ENCODE measurements at places on chromosomes 2 and 18.
A peak's percentile ranks its signal among the peaks of the same experiment; 100 is the strongest.

GRCh38 chr18:10454681-10455557, 484 bp downstream of the APCDD1 start:
- no peak for DNase-seq

GRCh38 chr2:165623783-165624469, 154.4 kb downstream of the CSRNP3 start:
- DNase-seq, result no peak

- DNase-seq, result no peak
These were observed 144.9 kb downstream of the ACTR3 start for GRCh38 chr2:114034742-114035141.

DNA sequence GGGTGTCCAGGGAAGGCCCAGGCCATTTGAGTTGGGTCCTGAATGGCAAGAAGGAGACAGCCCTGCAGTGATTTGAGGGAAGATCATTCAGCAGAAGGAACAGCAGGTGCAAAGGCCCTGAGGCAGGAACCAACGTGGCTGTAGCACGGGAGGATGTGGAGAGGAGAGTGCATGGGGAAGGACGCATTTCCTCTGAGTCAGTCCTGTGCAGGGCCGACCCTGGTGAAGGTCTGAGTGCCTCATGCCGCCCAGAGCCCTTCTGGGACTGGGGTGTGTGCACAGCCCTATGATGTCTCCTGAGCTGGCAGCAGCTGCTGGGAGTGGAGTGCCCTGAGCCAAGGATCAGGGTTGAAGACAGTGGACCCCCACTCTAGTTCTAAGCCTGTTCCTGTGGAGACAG, 17.9 kb upstream of the ARHGEF4 start:
- DNase-seq, result no peak

DNA sequence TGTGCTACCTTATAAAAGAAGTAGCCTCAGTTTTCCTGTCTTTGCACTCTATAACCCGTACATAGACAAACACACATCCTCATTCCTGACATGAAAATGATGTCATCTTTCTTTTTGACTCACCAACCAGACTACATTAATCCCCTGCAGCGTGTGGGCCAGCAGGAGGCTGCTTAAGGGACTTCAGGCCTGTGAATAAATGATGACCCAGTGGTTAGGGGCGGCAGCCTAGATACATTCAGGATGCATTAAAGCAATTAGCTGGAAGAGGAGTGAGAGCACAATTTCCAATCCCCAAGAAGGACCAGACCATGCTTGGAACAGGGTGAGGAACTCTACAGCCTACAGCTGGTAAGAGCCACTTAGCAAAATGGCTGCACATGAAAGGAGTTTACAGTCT, 57.3 kb upstream of the KLF7 start:
- peak; percentile 53 for DNase-seq

DNA sequence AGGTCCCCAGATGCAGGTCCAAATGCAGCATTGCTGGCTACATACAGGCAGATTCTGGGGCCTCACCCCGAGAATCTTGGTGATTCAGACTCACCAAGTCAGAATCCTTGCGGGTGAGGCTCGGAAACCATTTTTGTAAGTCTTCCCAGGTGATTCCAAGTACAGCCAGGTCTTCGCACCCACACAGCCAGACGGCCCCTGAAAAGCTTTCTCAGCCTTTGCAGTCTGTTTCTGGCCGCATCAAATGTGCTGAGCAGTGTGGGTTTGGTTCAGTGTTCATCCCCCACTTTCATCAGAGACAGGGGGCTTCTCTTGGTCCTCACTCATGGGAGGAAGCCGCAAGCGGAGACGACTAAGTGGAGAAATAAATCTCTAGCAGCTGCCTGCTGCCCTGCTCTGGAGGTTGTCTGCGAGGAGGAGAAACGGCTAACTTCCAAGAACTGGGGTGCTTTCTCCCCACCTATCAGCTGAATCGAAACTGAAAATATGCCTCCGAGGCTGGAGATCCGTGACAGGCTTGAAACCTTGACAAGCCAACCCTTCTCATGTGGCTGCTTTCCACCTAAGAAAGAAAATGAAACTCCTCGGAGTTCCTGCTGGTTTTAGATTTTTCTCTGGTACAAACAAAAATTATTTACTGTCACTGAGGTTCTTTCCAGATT, 8.9 kb upstream of the TMEM185B start:
- DNase-seq, result no peak

- no peak for DNase-seq
These were observed 45.2 kb downstream of the ST3GAL5 start for GRCh38 chr2:85843543-85843942.

- DNase-seq, result no peak
These were observed 126.6 kb downstream of the COMMD1 start for GRCh38 chr2:62032096-62032495.

- no peak for DNase-seq
These were observed 32.1 kb downstream of the MARCHF7 start for GRCh38 chr2:159744363-159744762.

DNA sequence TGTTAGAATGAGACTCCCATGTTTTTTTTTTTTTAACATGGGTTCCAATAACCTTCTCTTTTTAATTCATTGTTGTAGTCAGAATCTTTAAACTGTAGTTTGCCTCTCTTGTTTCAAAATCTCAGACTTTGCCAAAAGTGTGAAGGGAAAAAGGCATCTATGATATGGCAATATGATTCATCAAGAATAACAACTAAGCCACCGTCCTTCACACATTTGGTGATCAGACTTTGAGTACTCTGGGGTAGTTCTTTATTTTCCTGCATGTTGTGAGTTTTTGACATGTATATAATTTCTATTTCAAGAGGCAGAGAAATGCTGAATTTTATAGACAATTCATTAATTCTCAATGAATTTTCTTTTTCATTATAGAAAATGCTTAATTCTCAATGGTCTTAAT, 53.5 kb upstream of the CERS6 start:
- no peak for DNase-seq

DNA sequence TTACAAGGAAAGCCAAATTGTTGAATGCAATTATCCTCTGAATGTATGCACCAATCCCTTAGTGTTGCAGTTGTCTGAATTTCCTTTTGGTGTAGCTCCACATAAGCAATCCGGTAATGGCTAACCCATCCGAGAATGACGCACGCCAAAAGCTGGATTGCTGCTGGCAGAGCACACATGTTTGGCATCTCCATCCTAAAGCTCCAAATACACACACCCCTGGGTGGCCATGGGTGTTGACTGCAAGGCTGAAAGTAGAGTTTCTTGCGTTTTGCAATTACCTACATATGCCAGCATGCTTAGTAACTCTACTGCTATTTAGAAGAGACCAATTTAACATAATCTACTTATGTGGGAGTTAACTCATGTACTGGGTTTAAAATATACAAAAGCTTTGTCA, 53.1 kb downstream of the KCTD1 start:
- no peak for DNase-seq

DNA sequence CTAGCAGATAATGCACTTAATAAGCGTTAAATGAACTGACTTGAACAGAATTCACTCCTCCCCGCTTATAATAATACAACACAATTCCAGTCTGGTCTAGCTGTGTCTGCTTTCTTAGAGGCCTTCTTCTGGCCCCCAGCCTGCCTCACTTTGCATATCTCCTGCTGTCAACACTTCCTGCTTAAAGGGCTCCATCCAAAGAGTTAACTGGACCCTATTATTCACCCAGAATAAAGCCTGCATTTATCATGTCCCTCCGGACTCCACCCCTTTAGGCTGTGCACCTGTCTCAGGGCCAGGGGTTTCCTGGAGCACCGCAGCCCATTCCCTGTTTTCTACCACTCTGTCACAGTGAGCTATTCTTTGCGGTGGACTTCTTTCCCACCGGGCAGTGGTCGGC, 292.8 kb upstream of the FBXO11 start:
- DNase-seq, result no peak

DNA sequence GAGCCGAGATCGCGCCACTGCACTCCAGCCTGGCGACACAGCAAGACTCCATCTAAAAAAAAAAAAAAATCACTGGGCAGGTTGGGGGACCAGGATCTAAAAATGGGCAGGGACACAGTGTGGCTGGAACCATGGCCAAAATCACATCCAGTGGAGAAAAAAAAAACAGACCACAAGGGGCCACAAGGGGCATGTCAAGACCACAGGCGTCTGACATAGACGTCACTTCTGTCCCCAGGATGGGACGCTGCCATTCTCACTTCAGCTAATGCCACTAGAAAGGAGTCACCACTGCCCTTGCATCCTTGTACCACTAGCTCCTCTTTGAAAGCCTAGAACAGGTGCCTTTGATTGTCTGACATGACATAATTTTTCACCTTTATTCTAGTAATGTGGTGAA, 2.5 kb upstream of the POMC start:
- DNase-seq, result no peak

GRCh38 chr18:63004466-63005089, 289.2 kb downstream of the PHLPP1 start:
- DNase-seq, result no peak

DNA sequence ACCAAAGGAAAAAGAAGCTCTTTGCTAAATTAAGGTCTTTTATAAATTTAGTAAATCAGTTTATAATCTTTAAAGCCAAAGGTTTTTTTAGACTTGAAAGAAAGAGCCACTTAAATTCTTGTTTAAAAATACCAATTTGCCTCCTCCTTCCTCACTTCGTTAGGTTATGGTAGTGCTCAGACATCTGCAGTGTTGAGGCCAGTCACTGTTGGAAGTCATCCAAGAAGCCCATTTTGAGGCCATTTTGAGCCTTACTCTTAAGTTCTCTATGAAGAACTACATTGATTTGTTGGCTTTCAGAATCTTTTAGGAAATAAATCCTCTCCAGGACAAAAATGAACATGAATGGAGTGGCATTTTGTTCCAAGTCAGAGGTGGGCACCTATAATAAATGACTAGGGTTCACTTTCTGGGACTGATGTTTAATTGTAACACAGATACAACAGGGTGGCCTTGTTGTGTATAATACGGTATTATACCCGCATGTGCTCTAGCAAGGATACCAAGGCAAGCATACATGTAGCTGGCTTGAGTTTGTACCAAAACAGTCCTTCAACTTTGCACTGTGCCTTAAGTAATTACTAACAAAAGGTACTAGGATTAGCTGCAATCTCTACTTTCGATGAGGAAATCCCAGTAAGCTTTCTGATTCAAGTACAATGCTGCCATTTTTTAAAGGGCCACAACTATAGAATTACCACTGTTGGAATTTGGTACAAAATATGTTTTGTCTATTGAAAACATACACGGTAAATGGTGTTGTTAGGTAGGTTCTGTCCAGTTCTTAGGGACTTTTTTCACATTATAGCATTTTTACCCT, 22.8 kb downstream of the SLC66A3 start:
- DNase-seq, result no peak

DNA sequence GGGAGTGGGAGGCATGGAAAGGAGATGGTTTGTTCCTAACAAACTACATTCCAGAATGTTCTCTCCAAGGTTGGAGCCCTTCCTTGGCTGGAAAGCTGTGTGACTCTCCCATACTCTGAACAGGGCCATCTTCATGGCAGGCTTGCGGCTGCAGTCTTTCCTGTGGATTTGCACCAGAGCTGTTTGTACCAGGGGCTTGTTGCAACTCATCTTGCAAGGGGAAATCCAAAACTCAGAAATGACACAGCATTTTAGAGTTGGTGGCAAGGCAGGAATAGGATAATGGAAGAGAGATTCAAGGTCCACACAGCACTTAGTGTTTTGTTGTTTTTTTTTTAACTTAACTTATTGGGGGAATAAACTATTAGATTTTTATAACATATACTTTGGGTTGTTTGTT, 73.7 kb upstream of the ZNF516 start:
- no peak for DNase-seq

DNA sequence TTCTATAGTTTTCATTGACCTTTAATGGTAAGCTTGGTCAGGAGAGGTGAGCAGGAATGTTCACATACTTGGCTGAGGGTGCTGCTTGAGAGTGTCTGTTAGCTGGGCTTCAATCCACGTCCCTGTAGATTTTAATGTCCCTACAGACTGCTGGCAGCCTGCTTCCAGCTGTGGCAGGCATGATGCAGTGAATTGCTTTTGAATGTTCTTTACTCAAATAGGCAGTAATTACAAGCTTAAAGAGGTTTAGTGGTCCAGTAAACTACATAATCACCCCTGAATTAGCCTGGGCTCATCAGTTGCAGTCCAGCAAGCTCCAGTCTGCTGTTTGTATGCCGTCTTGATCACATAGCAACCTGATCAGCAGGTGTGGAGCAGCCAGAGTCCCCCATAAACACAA, 102.1 kb downstream of the MEIS1 start:
- DNase-seq, result no peak

DNA sequence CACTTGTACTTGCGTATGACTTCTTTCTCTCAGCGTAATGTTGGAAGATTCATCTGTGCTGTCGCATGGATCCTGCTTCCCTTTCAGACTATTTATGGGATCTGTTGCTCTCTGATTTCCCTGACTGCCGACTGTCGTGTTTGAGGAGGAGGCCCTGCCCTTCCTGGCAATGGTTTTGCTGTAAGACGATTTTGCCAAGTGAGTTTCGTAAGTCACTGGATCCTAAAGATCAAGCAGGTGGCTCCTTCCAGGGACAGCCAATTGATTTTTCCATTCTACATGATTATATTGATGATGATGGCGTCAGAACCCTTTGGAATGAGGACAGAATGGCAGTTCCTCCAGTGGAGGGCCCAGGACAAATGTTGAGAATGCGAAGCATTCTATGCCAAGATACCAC, 8.7 kb upstream of the B3GNT2 start:
- DNase-seq, result no peak

DNA sequence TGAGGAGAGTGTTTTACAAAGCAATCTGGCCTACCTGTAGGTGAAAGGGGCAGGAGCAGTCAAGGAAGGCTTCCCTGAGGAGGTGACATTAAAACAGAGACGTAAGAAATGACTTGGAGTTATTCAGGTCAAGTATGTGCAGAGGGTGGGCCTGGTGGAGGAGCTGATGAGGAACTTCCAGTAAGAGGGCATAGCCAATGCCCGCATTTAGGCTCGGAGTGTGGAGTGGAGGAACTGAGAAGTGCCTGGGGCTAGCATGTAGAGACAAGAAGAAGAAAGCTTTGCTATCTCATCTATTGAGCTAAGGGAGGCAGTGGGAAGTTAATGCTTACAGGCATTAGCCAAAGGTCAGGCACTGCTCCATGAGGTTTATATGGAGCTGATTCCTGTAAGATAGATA, 312.2 kb downstream of the ZNF521 start:
- DNase-seq, result no peak

GRCh38 chr2:31137211-31138036, 816 bp downstream of the GALNT14 start:
- no peak for DNase-seq

Data from fibroblast of skin of left quadriceps (primary cell).